Sciatic nerve (tissue), 2 donors: ENCODE measurements at places on chromosomes 12 and 14. TPM values are rescaled to one million over a fixed set of nuclear protein-coding genes. Genes with fewer than 3 reads are reported as not detected.

GPX2 gene
- total RNA-seq, result not detected

KRT72 gene
- total RNA-seq, result 0.18 TPM

CDH24 gene
- 6.5 TPM for total RNA-seq

AMDHD1 gene
- 0.76 TPM for total RNA-seq

ERH gene
- 113 TPM for total RNA-seq

TEX52 gene
- not detected for total RNA-seq

DEPDC4 gene
- 1.5 TPM for total RNA-seq

KRT2 gene
- total RNA-seq, result not detected

SRRM4 gene
- total RNA-seq, result 0.04 TPM

CLEC1A gene
- total RNA-seq, result 13.7 TPM
